SJSA1 (cell line): ENCODE measurements at places on chromosomes 6 and 20. TPM values are rescaled to one million over a fixed set of nuclear protein-coding genes. Genes with fewer than 3 reads are reported as not detected.

GRCh38 chr6:865846-866245 lies 172.9 kb upstream of the EXOC2 start:
- H3K4me1 ChIP-seq = peaks cover 40% of the 10 kb centered on the region
- no peaks in the 10 kb centered on the region for H3K27me3 ChIP-seq
- H3K27ac ChIP-seq = peak overlapping the region; percentile 84
- H3K36me3 ChIP-seq = no peaks in the 10 kb centered on the region
- H3K4me3 ChIP-seq = no peak overlapping the region

- no peaks in the 10 kb centered on the region for H3K36me3 ChIP-seq
- DNase-seq = no peak
Observed at GRCh38 chr6:136539967-136540652, 10.1 kb downstream of the MAP7 start.

- no peaks in the 10 kb centered on the region for H3K27me3 ChIP-seq
- H3K4me3 ChIP-seq = no peak overlapping the region
- peak overlapping the region; percentile 59 for H3K27ac ChIP-seq
- peaks cover 30% of the 10 kb centered on the region for H3K4me1 ChIP-seq
Observed at GRCh38 chr6:25053875-25054371, 118.2 kb upstream of the RIPOR2 start.

DNA sequence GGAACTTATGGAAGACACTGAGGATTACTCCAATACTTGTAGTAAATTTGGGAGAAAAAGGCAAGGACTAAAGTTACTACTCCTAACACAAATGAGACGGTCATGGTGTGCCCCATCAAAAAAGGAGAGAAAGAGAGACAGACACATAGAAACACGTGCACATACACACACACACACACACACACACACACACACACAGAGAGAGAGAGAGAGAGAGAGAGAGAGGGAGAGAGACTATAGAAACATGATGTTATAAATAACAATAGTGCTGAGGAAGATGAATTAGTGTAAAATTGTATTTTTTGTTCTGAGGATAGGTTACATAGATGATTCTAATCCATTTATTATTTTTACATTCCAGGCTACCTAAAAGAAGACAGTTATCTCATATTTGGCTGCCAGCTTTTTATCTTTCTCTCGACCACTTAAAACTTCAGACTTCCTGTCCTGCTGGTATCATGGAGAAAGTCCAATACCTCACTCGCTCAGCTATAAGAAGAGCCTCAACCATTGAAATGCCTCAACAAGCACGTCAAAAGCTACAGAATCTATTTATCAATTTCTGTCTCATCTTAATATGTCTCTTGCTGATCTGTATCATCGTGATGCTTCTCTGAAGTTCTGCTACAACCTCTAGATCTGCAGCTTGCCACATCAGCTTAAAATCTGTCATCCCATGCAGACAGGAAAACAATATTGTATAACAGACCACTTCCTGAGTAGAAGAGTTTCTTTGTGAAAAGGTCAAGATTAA lies 10.5 kb downstream of the PLN start:
- H3K4me3 ChIP-seq = no peak overlapping the region
- no peaks in the 10 kb centered on the region for H3K4me1 ChIP-seq
- DNase-seq = no peak
- H3K27ac ChIP-seq = no peak overlapping the region
- H3K27me3 ChIP-seq = no peaks in the 10 kb centered on the region

GRCh38 chr6:87101067-87101466 lies 6.2 kb upstream of the CGA start:
- H3K27me3 ChIP-seq = peaks cover 7% of the 10 kb centered on the region; the same call in 1 of the 2 replicates
- no peak for DNase-seq
- H3K4me1 ChIP-seq = no peaks in the 10 kb centered on the region
- no peak overlapping the region for H3K27ac ChIP-seq
- no peaks in the 10 kb centered on the region for H3K36me3 ChIP-seq
- no peak overlapping the region for H3K4me3 ChIP-seq

Gene TLDC2
- not detected in 2 replicates for total RNA-seq

Gene SAMD3
- 0.29 TPM in 1 of 2 replicates, not detected in the other for total RNA-seq

- H3K4me1 ChIP-seq = no peaks in the 10 kb centered on the region
- no peak for DNase-seq
- H3K27ac ChIP-seq = no peak overlapping the region
- H3K4me3 ChIP-seq = no peak overlapping the region
- peaks cover 6% of the 10 kb centered on the region; the same call in 1 of the 2 replicates for H3K27me3 ChIP-seq
Observed at GRCh38 chr6:89508755-89509563, 76.0 kb downstream of the ANKRD6 start.

- peaks cover 39% of the 10 kb centered on the region for H3K27me3 ChIP-seq
- H3K27ac ChIP-seq = no peak overlapping the region
- H3K4me3 ChIP-seq = peak overlapping the region; percentile 39
- H3K36me3 ChIP-seq = no peaks in the 10 kb centered on the region
Observed at GRCh38 chr20:21521596-21522480, 8.0 kb upstream of the NKX2-2 start.

- peak overlapping the region; percentile 64 for H3K27ac ChIP-seq
- no peak overlapping the region for H3K4me3 ChIP-seq
- H3K27me3 ChIP-seq = no peaks in the 10 kb centered on the region
- peaks cover 42% of the 10 kb centered on the region for H3K4me1 ChIP-seq
Observed at GRCh38 chr20:53872561-53873229, 197.7 kb downstream of the BCAS1 start.

DNA sequence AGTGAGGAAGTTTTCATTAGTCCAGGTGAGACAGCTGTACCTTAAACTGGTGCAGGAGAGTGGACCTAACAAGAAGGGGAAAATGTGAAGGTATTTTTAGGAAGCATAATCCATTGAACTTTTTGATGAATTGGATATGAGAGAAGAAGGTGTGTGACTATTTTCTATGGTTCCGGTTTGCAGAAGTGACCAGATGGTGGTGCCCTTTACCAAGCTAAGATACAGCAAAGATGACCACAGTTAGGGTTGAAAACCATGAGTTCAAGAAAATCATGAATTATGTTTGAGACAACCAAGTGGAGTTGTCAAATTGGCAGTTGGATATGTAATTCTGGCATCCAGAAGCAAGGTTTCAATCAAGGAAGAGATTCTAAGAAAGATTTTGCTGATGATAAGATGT lies 61.9 kb upstream of the NRSN1 start:
- H3K4me3 ChIP-seq = no peak overlapping the region
- no peaks in the 10 kb centered on the region for H3K4me1 ChIP-seq
- no peak overlapping the region for H3K27ac ChIP-seq
- H3K36me3 ChIP-seq = no peaks in the 10 kb centered on the region
- H3K27me3 ChIP-seq = no peaks in the 10 kb centered on the region
